ENCODE measurements at places on chromosomes 5 and 9. TPM values are rescaled to one million over a fixed set of nuclear protein-coding genes. Genes with fewer than 3 reads are reported as not detected.

NRG2 gene
- total RNA-seq, result 0.15 TPM

C5orf15 gene
- total RNA-seq, result 14.5 TPM

DRD1 gene
- not detected for total RNA-seq

PCDHGB6 gene
- 0.33 TPM for total RNA-seq

RELL2 gene
- 15.3 TPM for total RNA-seq

TERT gene
- total RNA-seq, result 0.28 TPM

DNA sequence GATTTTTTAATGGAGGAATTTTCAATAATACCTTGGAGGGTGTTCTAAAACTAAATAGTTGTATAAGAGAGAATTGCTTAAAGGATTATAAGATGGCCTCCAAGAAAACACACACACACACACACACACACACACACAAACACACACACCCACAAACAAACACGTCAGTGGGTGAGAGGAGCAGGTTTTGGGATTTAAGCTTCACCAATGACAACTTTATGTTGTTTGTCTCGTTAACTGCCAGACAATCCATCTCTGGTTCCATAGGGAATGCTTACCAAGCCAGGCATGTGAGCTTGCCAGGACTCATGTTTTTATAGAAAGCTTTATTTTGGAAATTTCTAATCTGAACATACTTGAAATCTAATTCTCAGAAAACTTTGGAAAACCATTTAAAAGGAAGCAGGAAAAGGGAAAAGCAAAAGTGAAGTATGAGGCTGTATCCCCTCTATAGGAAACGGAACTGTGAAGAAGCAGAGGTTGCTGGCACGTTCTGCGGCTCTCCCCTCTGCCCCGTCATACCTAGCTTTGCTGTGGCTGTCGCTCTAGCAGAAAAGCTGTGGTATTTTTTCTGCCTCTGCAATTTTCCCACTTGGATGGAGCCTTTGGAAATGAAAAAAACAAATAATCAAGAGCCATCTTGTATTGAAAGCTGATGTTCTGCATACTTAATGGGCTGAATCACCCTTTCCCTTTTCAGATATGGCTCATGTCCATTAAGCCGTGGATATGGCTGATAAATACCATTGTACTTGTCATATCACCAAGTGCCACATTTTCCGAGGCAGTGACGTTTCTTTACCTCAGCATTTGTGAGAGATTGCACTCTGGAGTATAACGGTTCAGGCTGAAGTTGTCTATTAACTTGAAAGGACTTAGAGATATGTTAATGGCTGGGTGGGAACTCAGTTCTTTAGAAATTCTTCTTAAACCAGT is 112.7 kb downstream of the NTRK2 start:
- no peaks in the 10 kb centered on the region for H3K27me3 ChIP-seq
- H3K4me1 ChIP-seq, result no peaks in the 10 kb centered on the region
- no peak for DNase-seq
- H3K4me3 ChIP-seq, result no peak overlapping the region
- no peak overlapping the region for H3K27ac ChIP-seq

GRCh38 chr5:10355071-10355889 is 1.8 kb downstream of the MARCHF6 start:
- peaks cover 21% of the 10 kb centered on the region for H3K4me1 ChIP-seq
- no peak for DNase-seq
- peak overlapping the region; percentile 65 for H3K27ac ChIP-seq
- peak overlapping the region; percentile 71 for H3K4me3 ChIP-seq

GRCh38 chr9:85727500-85727899 is 14.3 kb downstream of the AGTPBP1 start:
- no peaks in the 10 kb centered on the region for H3K36me3 ChIP-seq
- H3K27me3 ChIP-seq, result no peaks in the 10 kb centered on the region
- H3K27ac ChIP-seq, result no peak overlapping the region

GRCh38 chr9:97386265-97386633 is 25.6 kb upstream of the TDRD7 start:
- H3K27ac ChIP-seq, result no peak overlapping the region
- DNase-seq, result no peak

- H3K27me3 ChIP-seq, result no peaks in the 10 kb centered on the region
- H3K4me3 ChIP-seq, result no peak overlapping the region
- H3K4me1 ChIP-seq, result no peaks in the 10 kb centered on the region
- DNase-seq, result no peak
Observed at GRCh38 chr5:24272741-24273140, 372.0 kb downstream of the CDH10 start.

GRCh38 chr9:17865881-17866280 is 287.0 kb downstream of the SH3GL2 start:
- no peak overlapping the region for H3K4me3 ChIP-seq
- H3K36me3 ChIP-seq, result no peaks in the 10 kb centered on the region
- H3K4me1 ChIP-seq, result no peaks in the 10 kb centered on the region
- H3K27me3 ChIP-seq, result no peaks in the 10 kb centered on the region
- DNase-seq, result no peak

DNA sequence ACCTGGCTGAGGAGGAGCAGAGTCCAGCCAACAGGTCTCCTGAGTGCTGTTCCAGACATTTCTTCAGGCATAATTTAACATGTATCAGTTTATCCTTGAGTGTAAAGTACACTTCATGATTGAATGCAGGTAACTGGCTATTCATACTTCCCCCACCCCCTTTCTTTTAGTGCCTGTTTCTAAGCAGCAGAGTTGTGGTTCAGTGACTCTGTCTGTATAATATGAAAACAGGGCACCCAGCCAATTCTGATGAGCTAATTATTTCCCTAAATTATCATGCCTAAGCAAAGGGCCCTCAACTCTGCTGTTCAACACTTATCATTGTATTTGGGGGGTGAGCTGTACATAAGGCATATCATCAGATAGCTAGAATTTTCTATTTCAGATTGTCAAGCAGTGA is 51.9 kb upstream of the ZSWIM6 start:
- H3K4me3 ChIP-seq, result no peak overlapping the region
- H3K27me3 ChIP-seq, result no peaks in the 10 kb centered on the region
- H3K36me3 ChIP-seq, result no peaks in the 10 kb centered on the region
- no peak for DNase-seq
- no peak overlapping the region for H3K27ac ChIP-seq

DNA sequence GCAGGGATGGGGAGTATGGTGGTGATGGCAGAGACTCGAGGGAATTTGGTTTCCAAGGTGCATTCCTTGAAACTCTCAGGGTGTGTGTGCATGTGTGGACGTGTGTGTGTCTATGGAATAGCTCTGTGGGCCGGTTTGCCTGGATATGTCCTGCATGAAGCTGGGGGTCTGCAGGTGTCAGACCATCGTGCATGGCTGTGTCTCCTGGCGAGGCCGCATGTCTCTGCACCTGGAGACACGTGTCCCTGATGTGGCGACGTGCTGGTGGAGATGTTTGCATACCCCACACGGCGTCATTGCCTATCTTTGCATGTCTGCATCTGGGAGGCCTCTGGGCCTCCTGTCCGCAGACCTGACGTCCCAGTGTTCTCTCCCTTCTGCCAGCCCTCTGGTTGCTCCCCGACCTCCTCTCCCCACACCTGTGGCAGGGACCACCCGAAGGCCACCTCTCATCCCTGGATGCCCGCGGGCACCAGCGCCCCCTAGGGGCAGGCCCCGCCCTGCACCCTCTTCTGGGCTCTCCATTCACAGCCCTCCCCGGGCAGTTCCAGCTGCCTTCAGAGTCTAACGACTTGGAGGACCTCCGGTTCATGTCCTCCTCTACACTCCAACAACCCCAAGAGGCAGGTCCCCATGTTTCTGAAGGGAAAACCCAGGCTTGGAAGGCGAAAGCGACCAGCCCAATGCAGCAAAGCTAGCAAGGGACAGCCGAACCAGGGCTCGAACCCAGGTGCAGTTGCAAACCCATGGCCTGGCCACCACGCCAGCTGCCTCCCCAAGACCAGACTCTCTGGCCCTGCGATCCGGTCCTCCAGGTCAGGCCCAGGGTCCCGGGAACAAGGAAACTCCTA is 88.6 kb downstream of the LMX1B start:
- H3K36me3 ChIP-seq, result no peaks in the 10 kb centered on the region
- DNase-seq, result peak; percentile 28

- no peak overlapping the region for H3K4me3 ChIP-seq
- DNase-seq, result no peak
- no peak overlapping the region for H3K27ac ChIP-seq
- H3K27me3 ChIP-seq, result no peaks in the 10 kb centered on the region
- H3K36me3 ChIP-seq, result no peaks in the 10 kb centered on the region
Observed at GRCh38 chr9:34443533-34443932, 14.8 kb downstream of the FAM219A start.

GRCh38 chr9:99299211-99300102 is 77.4 kb downstream of the SEC61B start:
- no peaks in the 10 kb centered on the region for H3K27me3 ChIP-seq
- H3K4me1 ChIP-seq, result no peaks in the 10 kb centered on the region
- H3K4me3 ChIP-seq, result no peak overlapping the region
- H3K36me3 ChIP-seq, result no peaks in the 10 kb centered on the region

DNA sequence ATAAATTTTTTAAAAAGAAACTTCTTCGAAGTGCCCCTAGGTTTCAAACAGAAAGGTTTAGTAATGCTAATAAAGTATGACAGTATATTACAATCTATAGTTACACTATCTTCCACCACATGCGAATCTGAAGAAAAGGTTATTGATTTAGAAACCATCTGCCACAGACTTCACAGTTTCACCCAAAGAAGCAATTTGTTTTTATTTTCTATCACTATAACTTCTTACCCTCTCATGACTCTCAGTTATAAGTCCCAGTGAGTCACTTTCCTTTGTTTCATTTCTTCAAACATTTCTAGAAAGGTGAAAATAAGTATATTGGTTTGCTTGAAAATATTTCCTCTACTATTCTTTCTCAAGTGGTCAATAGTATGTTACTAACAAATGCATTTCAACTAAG is 93.6 kb downstream of the MCTP1 start:
- no peak overlapping the region for H3K4me3 ChIP-seq
- no peak overlapping the region for H3K27ac ChIP-seq
- DNase-seq, result no peak
- H3K27me3 ChIP-seq, result no peaks in the 10 kb centered on the region
- no peaks in the 10 kb centered on the region for H3K36me3 ChIP-seq

- H3K4me1 ChIP-seq, result no peaks in the 10 kb centered on the region
- H3K27ac ChIP-seq, result no peak overlapping the region
- no peaks in the 10 kb centered on the region for H3K36me3 ChIP-seq
- DNase-seq, result no peak
Observed at GRCh38 chr5:73486119-73486899, 11.9 kb upstream of the BTF3 start.

GRCh38 chr9:108290839-108291585 is 564.8 kb downstream of the ACTL7B start:
- DNase-seq, result no peak
- H3K27ac ChIP-seq, result no peak overlapping the region
- no peak overlapping the region for H3K4me3 ChIP-seq
- no peaks in the 10 kb centered on the region for H3K36me3 ChIP-seq

DNA sequence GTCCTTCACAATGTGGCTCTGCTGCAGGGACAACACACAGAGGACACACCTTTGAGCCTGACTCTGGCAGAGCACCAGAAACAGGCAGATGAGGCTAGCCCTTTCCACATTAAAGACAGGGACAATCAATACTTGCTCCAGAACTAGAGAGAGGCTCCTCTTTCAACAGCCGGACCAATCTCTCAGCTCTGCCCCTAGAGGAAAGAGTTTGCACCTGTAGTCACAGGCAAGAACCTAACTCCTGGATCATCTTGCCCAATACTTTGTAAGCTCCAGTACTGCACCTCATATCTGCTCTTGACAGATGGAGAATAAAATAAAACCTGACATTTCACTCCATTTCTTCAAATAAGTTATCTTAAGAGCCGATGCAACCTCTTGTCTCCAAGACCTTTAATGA is 52.1 kb downstream of the EPB41L4A start:
- no peak overlapping the region for H3K4me3 ChIP-seq
- H3K27me3 ChIP-seq, result no peaks in the 10 kb centered on the region
- no peak for DNase-seq
- H3K4me1 ChIP-seq, result no peaks in the 10 kb centered on the region
- no peaks in the 10 kb centered on the region for H3K36me3 ChIP-seq

DNA sequence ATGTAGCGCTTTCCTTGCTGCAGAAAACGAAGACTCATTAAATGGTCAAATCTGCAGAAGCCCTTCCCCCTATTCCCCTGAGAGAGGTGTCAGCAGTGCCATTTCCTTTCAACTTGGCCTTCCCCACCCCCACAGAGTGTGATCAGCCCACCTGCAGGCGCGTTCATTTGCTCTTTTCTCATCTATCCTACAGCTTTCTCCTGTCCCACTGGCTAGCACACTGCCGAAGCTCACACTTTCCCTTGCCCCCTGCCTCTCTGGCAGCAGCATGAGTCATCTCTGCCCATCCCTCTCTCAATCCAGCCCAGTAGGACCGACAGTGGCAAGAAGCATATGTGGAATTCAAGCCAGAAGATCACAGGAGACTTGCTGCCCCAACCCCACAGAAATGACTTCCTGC is 213.8 kb downstream of the FAM114A2 start:
- no peak overlapping the region for H3K27ac ChIP-seq
- no peaks in the 10 kb centered on the region for H3K4me1 ChIP-seq
- H3K36me3 ChIP-seq, result no peaks in the 10 kb centered on the region
- no peak for DNase-seq
- H3K4me3 ChIP-seq, result no peak overlapping the region

DNA sequence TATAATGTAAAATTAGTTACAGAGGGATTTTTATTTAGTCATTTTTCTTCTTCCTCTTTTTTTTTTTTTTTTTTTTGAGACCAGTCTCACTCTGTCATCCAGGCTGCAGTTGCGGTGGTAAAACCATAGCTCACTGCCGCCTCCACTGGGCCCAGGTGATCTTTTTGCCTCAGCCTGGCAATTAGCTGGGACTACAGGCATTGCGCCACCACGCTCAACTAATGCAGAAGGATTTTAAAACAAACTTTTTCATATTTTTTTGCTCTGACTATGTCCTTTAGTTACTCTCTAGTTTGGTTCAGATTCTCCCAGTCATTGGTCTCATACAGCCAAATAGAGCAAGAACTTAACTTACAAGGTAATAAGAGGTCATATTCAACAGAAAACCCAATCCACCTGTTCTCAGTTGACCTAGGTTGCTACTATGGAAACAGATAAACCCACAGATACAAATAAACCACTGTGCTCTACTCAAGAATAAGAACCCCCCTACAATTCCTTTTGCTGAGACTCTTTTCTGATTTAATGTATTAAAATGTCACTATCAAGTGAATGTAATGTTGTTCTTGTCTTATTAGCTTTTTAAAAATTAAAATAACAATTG is 50.1 kb upstream of the TTC39B start:
- DNase-seq, result peak; percentile 4
- no peaks in the 10 kb centered on the region for H3K36me3 ChIP-seq
- H3K4me3 ChIP-seq, result no peak overlapping the region
- peaks cover 7% of the 10 kb centered on the region for H3K4me1 ChIP-seq
- no peaks in the 10 kb centered on the region for H3K27me3 ChIP-seq

GRCh38 chr5:171484460-171484899 is 65.0 kb downstream of the FGF18 start:
- DNase-seq, result peak; percentile 27
- no peak overlapping the region for H3K27ac ChIP-seq
- peaks cover 6% of the 10 kb centered on the region for H3K4me1 ChIP-seq
- no peaks in the 10 kb centered on the region for H3K36me3 ChIP-seq
- H3K4me3 ChIP-seq, result no peak overlapping the region
- no peaks in the 10 kb centered on the region for H3K27me3 ChIP-seq

- peaks cover 28% of the 10 kb centered on the region for H3K27me3 ChIP-seq
- peaks cover 16% of the 10 kb centered on the region for H3K4me1 ChIP-seq
- no peak overlapping the region for H3K4me3 ChIP-seq
- H3K27ac ChIP-seq, result no peak overlapping the region
- no peaks in the 10 kb centered on the region for H3K36me3 ChIP-seq
Observed at GRCh38 chr9:121559183-121559582, 59.5 kb upstream of the GGTA1 start.
